Thoracic aorta (tissue), 2 donors: ENCODE measurements at places on chromosomes 11 and 22.

DNA sequence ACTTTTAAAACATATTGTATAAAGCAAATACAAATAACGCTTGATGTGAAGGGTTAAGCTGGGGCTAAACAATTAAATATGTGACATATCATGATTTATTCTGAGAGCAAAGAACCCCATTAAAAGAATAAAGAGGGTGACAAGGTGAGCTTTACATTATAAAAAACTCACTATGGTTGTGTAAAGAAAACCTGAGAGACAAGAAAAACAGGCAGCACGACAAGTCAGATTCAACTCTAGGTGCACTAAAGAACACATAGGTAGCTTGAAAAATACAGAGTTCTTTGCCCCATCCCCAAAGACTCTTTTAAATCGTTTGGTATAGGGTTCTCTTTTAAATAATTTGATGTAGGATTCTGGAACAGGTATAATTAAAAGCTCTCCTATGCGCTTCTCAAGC is 63.5 kb downstream of the LUZP2 start:
- no peaks in the 10 kb centered on the region for H3K36me3 ChIP-seq
- H3K4me3 ChIP-seq = no peak overlapping the region
- H3K27ac ChIP-seq = no peak overlapping the region
- no peak for DNase-seq
- no peaks in the 10 kb centered on the region for H3K27me3 ChIP-seq

DNA sequence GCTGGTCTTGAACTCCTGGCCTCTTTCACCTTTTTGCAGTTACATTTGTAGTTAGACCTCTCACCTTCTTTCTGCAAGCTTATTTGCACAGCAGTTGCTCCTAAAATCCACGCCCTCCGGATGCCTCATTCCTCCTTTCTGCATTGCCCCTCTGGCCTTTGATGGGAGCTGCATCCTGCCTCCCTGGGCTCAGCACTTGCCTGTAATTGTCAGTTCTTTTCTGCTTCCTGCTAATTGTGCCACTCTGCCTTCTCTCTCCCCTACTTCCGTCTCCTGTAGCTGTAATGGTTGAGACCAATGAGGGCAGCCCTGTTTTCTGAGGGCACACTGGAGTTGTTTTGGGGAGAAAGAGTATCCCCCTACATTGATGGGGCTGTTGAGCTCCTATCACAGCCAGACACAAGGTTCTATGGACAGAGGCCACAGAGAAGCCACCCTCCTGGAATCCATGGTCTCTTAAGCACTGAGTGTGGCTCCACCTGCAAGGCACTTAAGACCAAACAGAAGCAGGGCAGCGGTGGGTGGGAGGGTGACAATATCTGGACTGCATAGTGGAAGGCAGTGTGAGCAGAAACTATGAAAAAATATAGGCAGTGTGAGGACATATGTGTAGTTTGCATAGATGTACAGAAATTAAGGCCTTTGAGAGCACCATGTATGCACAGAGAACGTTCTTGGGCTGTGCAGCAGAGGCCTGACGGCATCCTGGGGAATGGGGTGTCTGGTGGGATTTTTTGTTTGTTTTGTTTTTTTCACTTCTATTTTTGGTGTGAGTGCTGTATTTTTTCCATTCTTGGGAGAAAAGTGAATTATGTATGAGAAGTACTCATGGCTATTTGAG is 30.5 kb downstream of the YDJC start:
- H3K27me3 ChIP-seq = no peaks in the 10 kb centered on the region
- H3K27ac ChIP-seq = no peak overlapping the region
- no peak overlapping the region for H3K4me3 ChIP-seq
- peaks cover 15% of the 10 kb centered on the region for H3K4me1 ChIP-seq
- H3K36me3 ChIP-seq = peaks cover under 1% of the 10 kb centered on the region
- no peak for DNase-seq

- H3K4me3 ChIP-seq = peak overlapping the region; percentile 29
- H3K36me3 ChIP-seq = no peaks in the 10 kb centered on the region
- no peak for DNase-seq
- H3K27ac ChIP-seq = peak overlapping the region; percentile 68
- peaks cover 57% of the 10 kb centered on the region for H3K4me1 ChIP-seq
- no peaks in the 10 kb centered on the region for H3K27me3 ChIP-seq
These were observed 9.1 kb downstream of the LRP5 start for GRCh38 chr11:68321293-68322051.

- H3K27ac ChIP-seq = no peak overlapping the region
- no peaks in the 10 kb centered on the region for H3K27me3 ChIP-seq
- no peak for DNase-seq
- H3K36me3 ChIP-seq = no peaks in the 10 kb centered on the region
- H3K4me3 ChIP-seq = no peak overlapping the region
These were observed 6.1 kb downstream of the TMEM86A start for GRCh38 chr11:18704698-18705097.

GRCh38 chr11:93524173-93524536 is 19.0 kb downstream of the SMCO4 start:
- no peak for DNase-seq
- H3K4me3 ChIP-seq = no peak overlapping the region
- H3K36me3 ChIP-seq = no peaks in the 10 kb centered on the region
- no peaks in the 10 kb centered on the region for H3K27me3 ChIP-seq

DNA sequence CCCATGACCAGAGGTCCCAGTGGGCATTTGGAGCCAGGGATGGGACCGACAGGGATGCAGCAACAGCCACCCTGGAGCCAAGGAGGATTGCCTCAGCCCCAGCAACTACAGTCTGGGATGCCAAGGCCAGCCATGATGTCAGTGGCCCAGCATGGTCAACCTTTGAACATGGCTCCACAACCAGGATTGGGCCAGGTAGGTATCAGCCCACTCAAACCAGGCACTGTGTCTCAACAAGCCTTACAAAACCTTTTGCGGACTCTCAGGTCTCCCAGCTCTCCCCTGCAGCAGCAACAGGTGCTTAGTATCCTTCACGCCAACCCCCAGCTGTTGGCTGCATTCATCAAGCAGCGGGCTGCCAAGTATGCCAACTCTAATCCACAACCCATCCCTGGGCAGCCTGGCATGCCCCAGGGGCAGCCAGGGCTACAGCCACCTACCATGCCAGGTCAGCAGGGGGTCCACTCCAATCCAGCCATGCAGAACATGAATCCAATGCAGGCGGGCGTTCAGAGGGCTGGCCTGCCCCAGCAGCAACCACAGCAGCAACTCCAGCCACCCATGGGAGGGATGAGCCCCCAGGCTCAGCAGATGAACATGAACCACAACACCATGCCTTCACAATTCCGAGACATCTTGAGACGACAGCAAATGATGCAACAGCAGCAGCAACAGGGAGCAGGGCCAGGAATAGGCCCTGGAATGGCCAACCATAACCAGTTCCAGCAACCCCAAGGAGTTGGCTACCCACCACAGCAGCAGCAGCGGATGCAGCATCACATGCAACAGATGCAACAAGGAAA is 27.3 kb upstream of the L3MBTL2 start:
- DNase-seq = no peak
- peaks cover 56% of the 10 kb centered on the region for H3K36me3 ChIP-seq
- no peak overlapping the region for H3K27ac ChIP-seq
- H3K27me3 ChIP-seq = no peaks in the 10 kb centered on the region
- no peak overlapping the region for H3K4me3 ChIP-seq

DNA sequence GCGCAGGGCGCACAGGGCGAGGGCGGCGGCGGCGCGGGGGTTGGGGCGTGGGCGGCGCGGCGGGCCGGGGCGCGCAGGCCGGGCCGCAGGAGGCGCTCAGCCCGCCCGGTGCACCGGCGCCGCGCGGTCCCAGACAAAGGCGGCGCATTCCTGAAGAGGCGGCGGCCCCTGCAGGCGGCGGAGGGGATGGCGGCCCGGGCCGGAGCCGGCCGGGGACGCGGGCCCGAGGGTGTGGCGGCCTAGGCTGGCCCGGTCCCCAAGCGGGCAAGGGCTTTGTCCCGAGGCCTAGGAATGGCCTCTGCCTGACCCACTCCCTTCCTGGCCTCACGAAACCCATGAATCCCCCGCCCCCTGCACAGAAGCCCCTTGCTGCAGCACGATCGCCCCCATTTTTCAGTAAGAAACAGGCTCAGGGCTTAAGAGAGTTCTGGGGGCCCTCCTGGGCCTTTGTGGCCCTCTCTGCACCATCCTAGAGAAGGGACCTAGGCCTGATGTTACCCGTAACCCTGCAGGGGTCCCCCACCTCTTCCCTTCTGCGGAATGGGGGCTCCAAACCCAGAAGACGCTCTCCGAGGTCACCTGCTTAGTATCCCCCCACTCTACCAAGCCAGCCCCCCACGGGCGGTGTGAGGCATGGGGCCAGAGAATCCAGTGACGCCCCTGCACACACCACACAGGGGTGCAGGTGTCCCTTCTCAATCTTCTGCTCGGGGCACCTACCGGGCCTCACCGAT is at the start of gene RTN4R:
TSS of gene RTN4R (minus strand) at position 40 of the 734 bp plus-strand sequence. CDS start 226 bp downstream, outside the sequence.
- H3K27me3 ChIP-seq = no peaks in the 10 kb centered on the region
- no peak within 1 kb of the TSS for H3K27ac ChIP-seq
- H3K4me3 ChIP-seq = peak within 1 kb of the TSS; percentile 70
- peaks cover 11% of the 10 kb centered on the region for H3K4me1 ChIP-seq

GRCh38 chr11:38446336-38446735 is 1848.3 kb upstream of the RAG2 start:
- no peak overlapping the region for H3K27ac ChIP-seq
- no peaks in the 10 kb centered on the region for H3K36me3 ChIP-seq
- no peak for DNase-seq
- H3K4me1 ChIP-seq = no peaks in the 10 kb centered on the region
- H3K27me3 ChIP-seq = no peaks in the 10 kb centered on the region

DNA sequence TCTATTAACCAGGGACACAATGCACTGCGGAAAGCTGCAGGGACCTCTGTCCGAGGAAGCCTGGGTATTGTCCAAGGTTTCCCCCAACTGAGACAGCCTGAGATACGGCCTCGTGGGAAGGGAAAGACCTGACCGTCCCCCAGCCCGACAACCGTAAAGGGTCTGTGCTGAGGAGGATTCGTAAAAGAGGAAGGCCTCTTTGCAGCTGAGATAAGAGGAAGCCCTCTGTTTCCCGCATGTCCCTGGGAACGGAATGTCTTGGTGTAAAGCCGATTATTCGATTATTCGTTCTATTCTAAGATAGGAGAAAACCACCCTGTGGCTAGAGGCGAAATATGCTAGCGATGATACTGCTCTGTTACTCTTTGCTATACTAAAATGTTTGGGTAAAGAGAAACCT is 5.2 kb downstream of the BET1L start:
- no peak overlapping the region for H3K4me3 ChIP-seq
- no peak for DNase-seq
- no peak overlapping the region for H3K27ac ChIP-seq
- no peaks in the 10 kb centered on the region for H3K27me3 ChIP-seq
- peaks cover 22% of the 10 kb centered on the region for H3K36me3 ChIP-seq

DNA sequence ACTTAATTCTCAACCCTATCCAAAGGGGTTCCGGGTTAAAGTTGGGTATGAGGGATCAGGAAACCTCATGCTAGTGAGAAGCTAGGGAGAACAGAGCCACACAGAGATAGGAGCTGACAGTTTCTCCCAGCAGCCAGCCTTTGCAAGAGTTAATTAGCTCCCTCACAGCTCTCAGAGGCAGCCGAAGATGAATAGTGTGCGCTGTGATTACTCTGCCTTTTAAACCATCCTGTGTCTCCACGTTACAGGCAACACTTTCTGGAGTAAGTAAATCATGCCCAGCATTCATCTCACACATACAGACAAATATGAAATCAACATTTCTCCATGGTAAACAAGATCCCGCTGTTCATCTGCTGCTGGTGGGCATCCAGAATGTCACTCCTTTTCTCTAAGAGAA is 429.6 kb downstream of the INSC start:
- H3K27ac ChIP-seq = no peak overlapping the region
- H3K36me3 ChIP-seq = no peaks in the 10 kb centered on the region
- no peak for DNase-seq
- no peaks in the 10 kb centered on the region for H3K27me3 ChIP-seq

- no peaks in the 10 kb centered on the region for H3K36me3 ChIP-seq
- H3K27me3 ChIP-seq = no peaks in the 10 kb centered on the region
- no peak for DNase-seq
- H3K4me3 ChIP-seq = no peak overlapping the region
These were observed 14.1 kb downstream of the TMPRSS13 start for GRCh38 chr11:117914991-117915618.

GRCh38 chr11:57703341-57703740 is 8.7 kb downstream of the MED19 start:
- peaks cover 10% of the 10 kb centered on the region for H3K4me1 ChIP-seq
- DNase-seq = no peak
- peaks cover 42% of the 10 kb centered on the region for H3K36me3 ChIP-seq
- H3K27ac ChIP-seq = peak overlapping the region; percentile 67

- H3K27me3 ChIP-seq = no peaks in the 10 kb centered on the region
- no peak overlapping the region for H3K4me3 ChIP-seq
- no peaks in the 10 kb centered on the region for H3K36me3 ChIP-seq
- no peak overlapping the region for H3K27ac ChIP-seq
- H3K4me1 ChIP-seq = no peaks in the 10 kb centered on the region
These were observed 187.6 kb downstream of the TENM4 start for GRCh38 chr11:79253280-79253679.

- DNase-seq = no peak
- no peaks in the 10 kb centered on the region for H3K27me3 ChIP-seq
- H3K4me1 ChIP-seq = no peaks in the 10 kb centered on the region
- H3K36me3 ChIP-seq = no peaks in the 10 kb centered on the region
These were observed 310.2 kb downstream of the DLG2 start for GRCh38 chr11:85316967-85317366.

DNA sequence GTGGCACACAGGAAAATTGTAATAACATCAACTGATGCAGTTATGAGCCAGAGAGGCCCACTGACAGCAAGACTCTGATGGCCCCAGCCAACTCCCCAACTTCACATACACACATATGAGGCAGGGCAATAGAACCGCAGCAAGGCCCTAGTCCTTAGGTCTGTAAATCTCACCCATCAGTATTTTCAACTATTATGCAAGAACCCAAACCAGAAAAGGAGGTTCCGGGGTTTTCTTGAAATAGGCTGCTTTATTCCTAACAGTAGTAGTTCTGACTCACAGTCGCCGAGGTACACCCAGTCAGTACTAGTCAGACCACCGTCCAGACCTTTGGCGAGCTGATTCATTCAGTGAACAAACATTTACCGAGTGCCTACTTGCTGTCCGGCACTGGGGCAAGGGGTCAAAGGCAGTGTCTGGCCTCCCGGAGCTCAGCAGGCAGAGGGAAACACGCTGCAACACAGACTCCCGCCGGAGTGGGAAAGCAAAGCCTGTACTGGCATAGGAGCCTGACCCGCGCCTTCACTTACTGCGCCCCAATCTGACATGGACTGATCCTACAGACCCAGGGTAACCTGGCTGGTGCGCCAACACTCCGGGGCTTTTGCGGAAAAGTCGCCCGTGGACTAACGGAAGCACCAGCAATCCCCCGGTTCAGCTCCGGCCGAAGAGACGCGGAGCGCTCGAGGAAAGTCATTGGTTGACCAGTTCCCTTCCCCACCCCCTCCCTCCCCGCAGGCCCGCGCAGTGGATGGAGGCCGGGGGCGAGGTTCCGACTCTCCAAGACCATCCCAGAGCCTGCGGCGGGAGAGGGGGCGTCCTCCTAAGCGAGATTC is 1.3 kb downstream of the PLEKHA7 start:
- peak overlapping the region; percentile 82 for H3K4me3 ChIP-seq
- H3K4me1 ChIP-seq = peaks cover 7% of the 10 kb centered on the region
- DNase-seq = no peak
- no peak overlapping the region for H3K27ac ChIP-seq
- no peaks in the 10 kb centered on the region for H3K36me3 ChIP-seq
- H3K27me3 ChIP-seq = no peaks in the 10 kb centered on the region
